ENCODE measurements at places on chromosomes 13 and 19.

DNA sequence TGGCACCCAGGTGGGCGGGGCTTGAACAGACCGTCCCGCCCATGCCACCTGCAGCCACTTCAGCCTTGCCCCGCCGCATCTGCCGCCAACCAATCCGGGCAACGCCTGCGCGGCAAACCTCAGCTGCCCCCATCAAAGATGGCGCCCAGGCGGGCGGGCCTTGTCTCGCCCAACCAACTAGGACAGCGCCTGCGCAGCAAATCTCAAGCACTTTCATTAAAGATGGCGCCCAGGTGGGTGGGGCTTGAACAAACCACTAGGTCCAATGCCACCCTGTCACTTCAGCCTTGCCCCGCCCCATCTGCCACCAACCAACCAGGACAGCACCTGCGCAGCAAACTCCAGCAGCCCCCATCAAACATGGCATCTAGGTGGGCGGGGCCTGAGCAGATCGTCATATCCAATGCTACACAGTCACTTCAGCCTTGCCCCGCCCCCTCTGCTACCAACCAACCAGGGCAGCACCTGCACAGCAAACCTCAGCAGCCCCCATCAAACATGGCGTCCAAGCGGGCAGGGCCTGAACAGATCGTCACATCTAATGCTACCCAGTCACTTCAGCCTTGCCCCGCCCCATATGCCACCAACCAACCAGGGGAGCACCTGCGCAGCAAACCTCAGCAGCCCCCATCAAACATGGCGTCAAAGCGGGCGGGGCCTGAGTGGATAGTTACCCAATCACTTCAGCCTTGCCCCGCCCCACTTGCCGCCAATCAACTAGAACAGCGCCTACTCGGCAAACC lies 1.4 kb downstream of the PEG3 start:
- DNase-seq = no peak

GRCh38 chr19:7868671-7869452 lies 5.3 kb downstream of the PRR36 start:
- peak; percentile 71 for DNase-seq

GRCh38 chr13:46526740-46527139 lies 26.2 kb upstream of the LRCH1 start:
- no peak for DNase-seq

DNA sequence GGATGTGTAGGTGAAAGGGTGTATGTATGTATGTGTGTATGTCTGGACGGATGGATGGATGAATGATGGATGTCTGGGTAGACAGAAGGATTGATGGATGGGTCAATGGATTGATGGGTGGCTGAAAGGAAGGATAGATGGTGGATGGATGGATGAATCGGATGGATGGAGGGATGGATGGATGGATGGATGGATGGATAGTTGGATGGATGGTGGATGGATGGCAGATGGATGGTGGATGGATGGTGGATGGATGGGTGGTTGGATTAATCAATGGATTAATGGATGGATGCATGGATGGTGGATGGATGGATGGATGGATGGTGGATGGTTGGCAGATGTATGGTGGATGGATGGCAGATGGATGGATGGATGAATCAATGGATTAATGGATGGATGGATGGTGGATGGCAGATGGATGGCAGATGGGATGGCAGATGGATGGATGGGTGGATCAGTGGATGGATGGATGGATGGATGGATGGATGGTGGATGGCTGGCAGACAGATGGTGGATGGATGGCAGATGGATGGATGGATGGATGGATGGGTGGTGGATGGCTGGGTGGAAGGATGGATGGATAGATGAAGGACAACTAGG lies 16.5 kb upstream of the PPP5C start:
- no peak for DNase-seq

DNA sequence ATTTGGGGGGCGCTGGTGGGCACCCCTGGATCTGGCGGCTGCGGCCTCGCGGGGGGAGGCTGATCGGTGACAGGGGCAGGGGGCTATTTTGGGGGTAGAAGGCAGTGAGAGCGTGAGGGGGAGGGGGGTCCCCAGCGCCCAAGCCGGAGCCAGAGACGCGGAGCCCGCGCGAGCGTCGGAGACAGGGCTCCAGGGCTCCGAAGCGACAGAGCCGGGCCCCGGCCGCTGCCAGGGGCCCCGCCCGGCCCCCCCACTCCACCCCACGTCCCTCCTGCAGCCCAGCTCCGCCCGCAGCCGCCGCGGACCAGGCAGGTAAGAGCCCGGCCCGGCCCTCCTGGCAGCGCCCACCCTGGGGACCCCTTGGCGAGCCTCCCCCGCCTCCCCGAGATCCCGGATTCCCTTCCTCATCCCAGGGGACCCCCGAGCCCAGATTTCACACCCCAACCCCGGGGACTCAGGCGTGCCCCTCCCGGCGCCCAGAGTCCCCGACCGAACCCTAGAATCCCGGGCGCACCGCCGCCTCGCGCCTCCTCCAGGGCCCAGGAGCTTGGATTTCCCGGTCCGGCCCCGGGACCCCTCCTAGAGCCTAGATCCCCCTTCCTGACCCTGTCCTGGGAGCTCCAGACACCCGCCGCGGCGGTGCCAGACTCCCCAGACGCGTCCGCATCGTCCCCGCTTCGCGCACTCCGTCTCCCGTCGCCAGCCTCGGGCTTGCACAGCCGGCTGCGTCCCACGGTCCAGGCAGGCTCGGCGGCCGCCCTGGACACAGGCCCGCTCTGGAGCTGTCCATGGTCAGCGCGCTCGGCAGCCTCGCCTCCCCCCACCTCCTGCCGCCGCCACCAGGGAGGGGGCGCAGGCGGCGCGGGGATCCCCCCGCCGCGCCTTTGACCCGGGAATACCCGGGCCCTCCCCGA lies at the start of gene PPFIA3:
Gene PPFIA3, plus strand, starts transcription at position 134 of the 914 bp plus-strand sequence. CDS start 8,330 bp downstream, outside the sequence.
- no peak for DNase-seq

Data from effector CD4-positive, alpha-beta T cell (primary cell).